ENCODE measurements at places on chromosomes 7 and 10.

DNA sequence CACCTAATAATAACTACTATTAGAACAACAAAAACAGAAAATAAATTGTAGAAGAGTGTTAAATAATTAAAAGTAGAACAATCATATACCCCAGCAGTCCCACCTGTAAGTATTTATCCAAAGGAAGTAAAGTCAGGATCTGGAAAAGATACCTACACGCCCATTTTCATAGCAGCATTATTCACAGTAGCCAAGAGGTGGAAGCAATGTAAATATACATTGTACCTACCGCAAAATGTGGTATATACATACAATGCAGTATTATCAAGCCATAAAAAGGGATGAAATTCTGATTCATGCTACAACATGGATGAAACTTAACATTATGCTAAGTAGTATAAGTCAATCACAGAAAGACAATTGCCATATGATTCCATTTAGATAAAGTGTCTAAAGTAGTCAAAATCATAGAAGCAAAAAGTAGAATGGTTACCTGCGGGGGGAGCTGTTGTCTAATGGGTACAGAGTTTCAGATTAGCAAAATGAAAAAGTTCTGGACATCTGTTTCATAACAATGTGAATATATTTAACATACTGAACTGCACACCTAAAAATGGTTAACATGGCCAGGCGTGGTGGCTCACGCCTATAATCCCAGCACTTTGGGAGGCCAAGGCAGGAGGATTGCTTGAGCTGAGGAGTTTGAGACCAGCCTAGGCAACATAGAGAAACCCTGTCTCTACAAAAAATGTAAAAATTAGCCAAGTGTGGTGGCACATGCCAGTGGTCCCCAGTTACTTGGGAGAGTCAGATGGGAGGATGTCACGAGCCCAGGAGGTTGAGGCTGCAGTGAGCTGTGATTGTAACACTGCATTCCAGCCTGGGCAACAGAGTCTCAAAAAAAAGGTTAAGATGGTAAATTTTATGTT lies 6.0 kb upstream of the TMED4 start:
- DNase-seq: no peak

- DNase-seq: no peak
Observed at GRCh38 chr7:47535704-47536628, 45.9 kb downstream of the TNS3 start.

GRCh38 chr7:81478664-81479063 lies 291.2 kb downstream of the HGF start:
- no peak for DNase-seq

DNA sequence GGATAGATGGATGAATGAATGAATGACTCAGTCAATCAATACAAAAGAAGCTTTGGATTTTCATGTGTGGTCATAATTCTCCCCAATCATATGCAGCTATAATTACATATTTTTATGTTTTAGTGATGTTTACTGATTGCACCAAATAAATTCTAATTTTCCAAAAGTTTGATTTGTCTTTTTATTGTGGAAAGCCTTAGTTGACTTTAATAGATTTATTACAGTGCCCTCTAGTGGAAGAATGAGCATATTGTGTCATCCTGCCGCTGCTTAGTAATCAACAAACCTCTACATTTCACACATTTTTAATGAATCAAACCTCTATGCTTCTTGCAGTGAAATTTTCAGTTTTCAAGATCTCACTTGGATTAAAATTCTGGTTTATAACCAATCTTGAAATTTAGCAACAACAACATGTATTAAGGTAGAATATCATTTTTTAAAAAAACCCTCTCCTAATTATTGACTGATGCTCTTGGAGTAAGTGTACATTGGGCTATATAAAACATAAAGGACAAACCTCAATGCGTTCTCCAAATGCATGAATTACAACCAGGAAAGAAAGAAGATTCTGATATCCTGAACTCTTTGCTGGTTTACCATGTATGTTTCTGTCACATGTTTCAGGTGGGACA lies 55.6 kb upstream of the PNLIP start:
- no peak for DNase-seq

DNA sequence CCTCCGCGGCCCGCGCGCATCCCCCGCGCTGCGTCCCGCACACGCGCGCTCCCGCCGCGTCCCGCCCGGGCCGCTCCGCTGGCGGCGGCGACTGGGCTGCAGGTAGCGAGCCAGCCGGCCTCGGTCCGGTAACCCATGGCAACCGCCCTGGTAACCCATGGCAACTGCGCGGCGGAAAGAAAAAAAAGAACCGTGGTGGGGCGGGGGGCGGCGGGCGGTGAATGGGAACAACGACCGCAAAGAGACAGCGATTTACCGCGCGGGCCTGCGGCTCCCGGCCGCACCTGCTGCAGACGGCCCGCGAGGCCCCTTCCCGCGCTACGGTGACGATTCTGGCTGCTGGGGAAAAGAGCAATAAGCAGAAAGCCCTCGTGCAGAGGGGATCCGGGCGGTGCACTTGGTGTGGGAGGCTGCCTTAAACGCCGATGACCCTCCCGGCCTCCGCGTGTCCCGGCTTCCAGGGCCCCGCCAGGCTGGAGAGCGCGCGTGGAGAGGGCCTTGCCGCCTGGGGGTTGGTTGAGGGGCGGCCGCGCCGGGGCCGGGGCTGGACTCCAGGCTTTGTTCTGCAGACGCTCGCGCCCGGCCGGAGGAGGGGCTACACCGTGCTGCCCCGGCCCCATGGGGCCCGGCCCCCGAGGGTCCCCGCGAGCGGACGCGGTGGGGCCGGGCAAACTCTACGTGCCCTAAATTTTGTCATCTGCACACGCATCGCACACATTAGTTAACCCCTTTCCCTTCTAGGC lies 84.7 kb downstream of the SNX10 start:
- peak; percentile 82 for DNase-seq

- DNase-seq: no peak
Observed at GRCh38 chr7:158490171-158490782, 97.3 kb downstream of the PTPRN2 start.

- peak; percentile 55 for DNase-seq
Observed at GRCh38 chr10:5071411-5072198, 22.6 kb upstream of the AKR1C3 start.

- peak; percentile 25 for DNase-seq
Observed at GRCh38 chr10:45249978-45250693, 65.3 kb downstream of the OR13A1 start.

- no peak for DNase-seq
Observed at GRCh38 chr7:106326594-106327537, 42.1 kb upstream of the NAMPT start.

GRCh38 chr7:26420422-26421019 lies 128.9 kb downstream of the SNX10 start:
- DNase-seq: no peak

GRCh38 chr10:46216836-46217751 lies 69.7 kb upstream of the ANTXRL start:
- no peak for DNase-seq

DNA sequence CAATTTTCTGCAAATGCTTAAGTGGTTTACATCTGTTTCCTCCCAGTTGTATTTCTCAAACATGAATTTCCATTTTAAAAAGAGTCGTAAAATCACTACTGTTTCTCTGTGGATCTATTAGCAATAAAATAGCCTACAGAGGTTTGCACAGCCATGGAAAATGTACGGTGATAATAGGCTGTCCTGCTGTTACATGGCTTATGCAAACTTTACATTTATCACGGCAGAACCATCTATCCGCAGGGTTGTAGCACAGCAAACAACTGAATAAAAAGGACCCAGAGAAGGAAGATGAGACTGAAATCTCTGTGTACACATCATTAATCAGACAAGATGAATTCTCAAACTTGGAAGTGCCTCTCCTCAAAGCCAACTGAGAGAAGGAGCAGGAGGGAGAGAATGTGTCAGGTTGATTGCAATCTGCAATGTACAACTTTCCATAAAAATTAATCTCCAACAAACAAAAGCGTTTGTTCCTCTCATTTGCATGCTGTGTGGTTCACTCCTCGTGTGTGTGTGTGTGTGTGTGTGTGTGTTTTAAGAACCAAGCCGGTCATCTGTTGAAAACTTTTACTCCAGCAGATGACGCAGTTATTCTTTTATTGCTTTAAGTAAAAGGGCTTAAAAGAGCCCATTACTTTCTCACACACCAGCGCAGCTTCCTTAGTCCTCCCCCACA lies 279.3 kb downstream of the SKAP2 start:
- DNase-seq: no peak

DNA sequence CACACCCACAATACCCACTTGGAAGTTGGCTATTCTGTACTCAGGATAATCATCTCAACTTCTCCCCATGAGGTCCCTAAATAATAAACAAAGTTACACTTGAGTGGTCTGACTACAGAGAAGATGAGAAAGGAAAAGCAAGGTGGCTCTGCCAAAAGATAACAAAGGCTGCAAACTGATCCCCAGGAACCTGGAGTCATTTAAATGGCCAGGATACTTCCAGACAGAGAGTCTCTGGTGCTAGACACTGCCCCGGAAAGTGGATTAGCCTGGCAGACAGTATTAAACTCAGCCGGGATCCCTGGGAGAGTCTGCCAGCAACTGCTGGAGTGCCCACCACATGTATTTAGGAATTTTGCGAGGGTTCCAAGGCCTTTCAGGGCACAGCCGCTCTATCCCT lies 93.7 kb downstream of the DGKI start:
- no peak for DNase-seq

DNA sequence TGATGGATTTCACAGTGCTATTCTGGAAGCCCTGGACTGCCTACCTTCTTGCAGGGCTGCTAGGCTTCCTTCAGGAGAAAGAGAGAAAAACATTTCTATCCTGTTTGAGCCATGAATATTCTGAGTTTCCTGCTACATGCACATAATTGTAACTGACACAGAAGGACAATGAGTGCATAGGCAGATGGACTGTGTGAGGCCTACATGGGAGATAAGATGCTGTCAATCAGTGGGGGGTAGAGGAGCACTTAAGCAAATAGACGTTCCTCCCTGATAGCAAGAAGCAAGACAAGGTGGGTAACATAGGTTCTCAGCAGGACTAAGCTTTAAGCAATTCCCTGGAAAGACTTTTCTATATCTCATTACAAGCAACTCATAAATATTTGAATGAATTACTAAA lies 11.6 kb downstream of the ALDH18A1 start:
- no peak for DNase-seq

DNA sequence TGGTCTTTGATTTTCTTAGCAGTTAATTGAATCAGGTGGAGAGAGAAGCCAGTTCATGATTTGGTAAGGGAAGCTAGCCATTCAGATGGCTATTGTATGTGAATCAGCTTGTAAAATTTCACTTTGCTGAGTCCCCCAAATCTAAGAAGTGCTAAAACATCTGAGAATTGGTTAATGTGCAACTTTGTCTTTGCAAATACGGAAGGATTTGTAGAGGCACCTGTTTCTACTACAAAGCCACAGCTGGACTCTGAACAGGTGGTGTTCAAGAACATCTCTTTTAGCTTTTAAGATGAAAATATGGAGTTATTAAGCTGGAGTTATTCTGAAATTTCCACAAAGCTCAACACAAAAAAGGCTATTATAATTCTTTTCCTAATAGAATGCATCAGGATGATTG lies 132.6 kb downstream of the VPS50 start:
- no peak for DNase-seq

- DNase-seq: no peak
Observed at GRCh38 chr10:116296291-116296721, 23.3 kb upstream of the GFRA1 start.

GRCh38 chr7:129431911-129432643 lies 2.2 kb upstream of the STRIP2 start:
- no peak for DNase-seq

- DNase-seq: peak; percentile 31
Observed at GRCh38 chr7:128738570-128739047, 550 bp upstream of the CALU start.

GRCh38 chr10:92847202-92847864 lies 987 bp upstream of the EXOC6 start:
- no peak for DNase-seq

DNA sequence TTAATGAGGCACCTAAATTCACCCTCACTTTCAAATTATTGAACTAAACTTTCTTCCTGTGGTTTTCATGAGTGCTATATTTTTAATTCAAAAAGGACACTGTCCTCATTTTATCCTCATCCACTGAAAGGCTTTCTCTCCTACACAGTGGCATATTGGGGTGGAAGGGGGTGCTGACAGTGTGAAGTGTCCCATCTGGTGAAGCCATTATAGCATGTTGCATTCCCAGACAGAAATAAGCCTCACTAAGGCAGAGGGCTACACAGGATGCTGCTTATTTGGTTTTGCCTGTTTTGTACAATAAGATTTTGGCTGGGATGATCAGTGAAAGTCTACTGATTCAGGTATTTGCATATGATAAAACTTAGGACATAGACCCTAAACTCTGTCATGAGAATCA lies 82.4 kb upstream of the INHBA start:
- no peak for DNase-seq

- no peak for DNase-seq
Observed at GRCh38 chr7:137633133-137633532, 213.6 kb downstream of the DGKI start.
